ENCODE measurements at places on chromosomes 4 and X. TPM values are rescaled to one million over a fixed set of nuclear protein-coding genes. Genes with fewer than 3 reads are reported as not detected.

ETDB gene
- total RNA-seq = not detected

GABRA4 gene
- total RNA-seq = not detected

SH3BP2 gene
- total RNA-seq = 46.3 TPM

TEC gene
- total RNA-seq = 0.27 TPM

Measured in thoracic aorta endothelial cell (primary cell).